ENCODE measurements at places on chromosomes 7 and 10.

- no peak for DNase-seq
Measured at GRCh38 chr10:7388602-7389001, 22.2 kb downstream of the SFMBT2 start.

- DNase-seq: peak; percentile 82
Measured at GRCh38 chr7:152464312-152465118, 28.7 kb upstream of the KMT2C start.

- DNase-seq: no peak
Measured at GRCh38 chr10:106355450-106355849, 809.1 kb downstream of the SORCS1 start.

DNA sequence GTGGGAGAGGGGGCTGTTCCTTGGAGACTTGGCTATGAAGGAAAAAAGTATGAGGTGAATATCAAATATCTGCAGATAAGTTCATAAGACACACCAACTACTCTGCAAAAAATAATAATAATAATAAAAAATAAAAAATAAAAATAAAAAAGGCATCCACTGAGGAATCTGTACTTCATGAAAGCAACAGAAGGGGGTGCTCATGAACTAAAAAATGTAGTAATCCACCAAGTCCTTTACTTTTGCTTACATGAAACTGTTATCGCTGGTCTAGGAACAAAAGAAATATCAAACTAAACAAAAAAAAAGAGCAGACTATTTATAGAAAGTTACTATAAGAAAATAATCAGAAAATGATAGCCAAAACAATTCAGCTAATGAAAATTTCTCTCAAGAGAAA, 579.0 kb downstream of the PHTF2 start:
- DNase-seq: no peak

- no peak for DNase-seq
Measured at GRCh38 chr10:70323697-70324338, 40.0 kb upstream of the NPFFR1 start.

GRCh38 chr10:135132-135600, at the start of gene ZMYND11:
ZMYND11 (plus strand) TSS chr10:135455; CDS start chr10:180013, 44,558 bp downstream.
- DNase-seq: peak; percentile 78

- DNase-seq: no peak
Measured at GRCh38 chr10:94640562-94640961, 43.0 kb upstream of the CYP2C18 start.

DNA sequence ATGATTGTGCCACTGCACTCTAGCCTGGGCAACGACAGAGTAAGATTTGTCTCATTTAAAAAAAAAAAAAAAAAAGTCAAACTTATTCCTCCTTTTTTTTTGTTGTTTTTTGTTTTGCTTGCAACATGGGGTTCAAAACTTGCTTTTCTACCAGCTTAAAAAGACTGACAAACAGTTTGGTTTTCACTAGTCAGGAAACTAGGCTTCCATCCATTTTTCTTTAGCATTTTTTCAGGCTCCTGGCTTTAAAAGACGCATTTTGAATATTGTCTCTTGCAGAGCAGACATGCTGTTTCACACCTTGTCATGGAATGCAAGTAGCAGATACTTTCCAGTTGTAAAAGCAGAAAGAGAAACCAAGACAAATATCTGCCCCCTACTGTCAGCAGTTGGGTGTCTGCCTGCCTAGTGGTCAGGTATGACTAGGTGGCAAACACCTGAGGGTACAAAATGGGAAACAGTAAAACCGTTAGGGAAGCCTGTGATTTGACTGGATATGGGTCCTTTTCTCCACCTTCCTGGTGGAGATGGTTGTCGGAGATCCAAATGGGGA, 139.9 kb downstream of the CCDC71L start:
- DNase-seq: no peak

GRCh38 chr7:26136831-26137230, 15.2 kb upstream of the NFE2L3 start:
- DNase-seq: no peak

DNA sequence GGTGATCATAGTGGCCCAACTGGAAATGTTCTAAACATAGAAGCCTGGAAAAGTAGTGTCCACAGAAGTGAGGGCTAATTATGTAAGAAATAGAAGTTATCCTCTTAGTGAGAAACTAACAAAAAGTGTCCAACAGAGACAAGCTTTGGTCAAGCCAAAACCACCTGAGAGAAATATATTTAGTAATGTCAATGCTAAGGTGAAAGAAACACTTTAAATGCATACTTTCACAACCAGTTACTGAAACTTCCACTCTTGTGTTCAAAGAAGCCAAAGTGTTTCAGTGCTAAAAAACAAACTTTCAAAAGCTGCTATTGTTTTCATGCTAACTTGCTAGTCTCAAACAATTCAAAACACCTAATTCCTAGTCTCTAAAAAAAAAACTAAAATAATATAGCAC, 18.1 kb downstream of the RAB11FIP2 start:
- no peak for DNase-seq

DNA sequence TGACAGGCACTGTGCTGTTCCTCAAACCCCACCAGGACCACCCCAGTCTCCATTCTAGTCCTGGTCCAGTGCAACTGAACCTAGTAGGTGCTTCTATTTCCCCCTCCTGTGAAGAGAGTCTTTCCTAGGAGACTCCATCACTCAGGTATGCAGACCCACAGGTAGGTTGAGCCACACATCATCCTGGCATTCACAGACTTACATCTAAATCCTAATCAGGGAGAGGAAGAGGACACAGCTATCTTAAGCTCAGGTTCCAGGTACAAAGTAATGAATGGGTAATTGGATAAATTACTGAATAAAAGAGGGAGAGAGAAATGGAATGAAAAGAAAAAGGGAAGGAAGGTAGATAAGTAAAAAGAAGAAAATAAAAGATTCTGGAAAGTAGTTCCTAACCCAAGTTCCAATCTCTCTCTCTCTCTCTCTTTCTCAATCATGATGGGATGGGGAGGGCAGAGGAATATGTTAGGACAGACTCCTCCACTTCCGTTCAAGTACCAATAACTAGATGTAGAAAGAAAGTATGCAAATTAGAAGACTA, 139.8 kb upstream of the NAMPT start:
- DNase-seq: no peak

DNA sequence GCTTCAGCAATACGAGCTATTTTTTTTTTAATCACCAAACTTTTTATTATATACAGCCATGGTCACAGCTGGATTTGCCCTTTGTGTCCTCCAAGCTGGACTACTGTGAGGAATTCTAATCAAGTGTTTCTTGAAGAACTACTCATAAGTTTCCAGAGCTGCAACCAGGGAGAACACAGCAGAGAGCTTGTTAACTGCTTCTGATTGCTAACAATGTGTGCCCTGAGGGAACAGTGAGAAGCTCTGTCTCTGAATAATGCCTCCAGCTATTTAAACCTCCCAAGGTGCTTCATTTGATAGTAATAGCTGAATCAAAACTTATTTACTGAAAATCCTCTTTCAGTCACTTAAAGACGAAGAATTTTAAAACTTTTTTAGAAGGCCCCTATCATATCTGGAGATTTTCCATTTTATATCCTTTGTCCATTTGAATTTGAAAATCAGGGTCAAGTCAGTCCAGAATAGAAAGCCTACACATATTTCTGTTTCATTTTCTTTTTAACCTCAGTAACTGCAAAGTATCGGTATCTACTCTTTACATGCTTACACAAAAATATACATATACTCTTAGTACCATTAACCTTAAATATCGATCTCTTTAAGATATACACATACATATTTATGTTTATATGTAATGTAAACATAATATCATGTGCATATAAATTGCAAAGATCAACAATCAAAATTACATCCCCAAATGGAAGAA, 1024.2 kb downstream of the GRM8 start:
- DNase-seq: no peak

GRCh38 chr7:158996214-158997109, 140.1 kb downstream of the DYNC2I1 start:
- DNase-seq: no peak

- no peak for DNase-seq
Measured at GRCh38 chr7:30133736-30134610, 813 bp upstream of the MTURN start.

- DNase-seq: no peak
Measured at GRCh38 chr7:71235253-71235652, 103.3 kb downstream of the GALNT17 start.

DNA sequence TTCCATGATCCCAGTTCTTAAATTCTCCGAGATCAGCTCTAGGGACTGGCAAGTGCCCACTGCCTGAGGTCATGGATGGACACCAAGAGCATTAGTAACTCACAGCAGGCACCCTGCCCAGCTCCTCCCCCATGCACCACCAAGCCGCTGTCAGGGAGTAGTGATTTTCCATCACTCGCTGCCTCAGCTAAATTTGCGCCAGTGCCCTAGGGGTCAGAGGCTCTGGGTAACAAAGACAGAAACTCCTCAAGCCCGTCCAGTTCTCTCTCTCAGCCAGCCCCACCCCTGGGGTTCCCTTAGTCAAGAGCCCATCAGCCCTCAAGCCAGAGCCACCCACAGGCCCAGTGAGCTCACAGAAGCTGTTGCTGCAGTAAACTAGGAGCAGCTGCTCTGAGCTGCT, 30.0 kb downstream of the PAX2 start:
- no peak for DNase-seq

DNA sequence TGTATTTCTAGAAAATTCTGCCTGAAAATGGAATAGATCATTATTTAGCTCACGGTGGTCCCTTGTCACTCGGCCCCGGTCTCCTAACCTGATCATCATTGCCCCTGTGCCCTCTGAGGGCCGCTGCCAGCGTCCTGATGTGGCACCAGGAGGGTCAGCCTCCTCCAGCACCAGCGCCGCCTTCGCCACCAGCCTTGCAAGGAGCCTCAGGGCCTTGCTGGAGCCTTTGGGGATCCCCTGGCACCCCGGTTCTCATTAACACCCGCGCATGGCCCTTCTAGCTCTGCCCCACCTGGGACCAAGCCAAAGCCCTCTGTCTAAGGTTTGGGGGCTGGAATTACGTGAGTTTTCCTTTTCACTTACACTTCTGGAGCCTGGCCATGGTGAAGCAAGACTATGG, 282.5 kb upstream of the ADARB2 start:
- no peak for DNase-seq

- no peak for DNase-seq
Measured at GRCh38 chr10:5862360-5862961, 27.2 kb downstream of the ANKRD16 start.

DNA sequence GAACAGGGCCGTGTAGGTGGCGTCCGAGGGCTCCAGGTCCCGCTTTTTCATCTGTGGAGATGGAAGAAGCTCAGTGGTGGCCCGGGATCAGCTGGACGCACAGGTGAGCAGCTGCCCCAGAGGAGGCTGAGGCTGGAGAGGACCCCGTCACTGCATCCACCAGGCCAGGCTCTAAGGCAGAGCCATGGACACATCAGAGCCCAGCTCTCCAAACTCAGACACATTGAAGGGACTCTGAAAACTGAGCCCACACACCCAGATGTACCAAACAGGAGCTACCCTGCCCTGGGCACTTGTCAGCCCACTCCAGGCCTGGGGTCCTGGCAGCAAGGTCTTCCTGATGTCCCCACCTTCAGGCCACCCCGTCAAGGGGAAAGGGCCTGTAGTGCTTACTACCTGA, 8.8 kb downstream of the PTCD1 start:
- DNase-seq: no peak

- DNase-seq: no peak
Measured at GRCh38 chr7:146411975-146412374, 295.4 kb downstream of the CNTNAP2 start.

DNA sequence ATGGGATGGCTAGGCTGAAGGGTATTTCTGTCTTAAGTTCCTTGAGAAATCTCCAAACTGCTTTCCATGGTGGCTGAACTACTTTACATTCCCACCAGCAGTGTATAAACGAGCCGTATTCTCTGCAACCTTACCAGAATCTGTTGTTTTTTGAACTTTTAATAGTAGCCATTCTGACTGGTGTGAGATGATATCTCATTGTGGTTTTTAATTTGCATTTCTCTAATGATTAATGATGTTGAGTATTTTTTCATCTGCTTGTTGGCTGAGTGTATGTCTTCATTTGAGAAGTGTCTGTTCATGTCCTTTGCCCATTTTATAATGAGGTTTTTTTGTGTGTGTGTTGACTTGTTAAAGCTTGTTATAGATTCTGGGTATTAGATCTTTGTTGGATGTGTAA, 226.8 kb upstream of the IGFBP3 start:
- no peak for DNase-seq

- DNase-seq: no peak
Measured at GRCh38 chr10:108250936-108251620, 1086.6 kb upstream of the SORCS1 start.

- DNase-seq: no peak
Measured at GRCh38 chr7:134739362-134739761, 40.1 kb upstream of the CALD1 start.

DNA sequence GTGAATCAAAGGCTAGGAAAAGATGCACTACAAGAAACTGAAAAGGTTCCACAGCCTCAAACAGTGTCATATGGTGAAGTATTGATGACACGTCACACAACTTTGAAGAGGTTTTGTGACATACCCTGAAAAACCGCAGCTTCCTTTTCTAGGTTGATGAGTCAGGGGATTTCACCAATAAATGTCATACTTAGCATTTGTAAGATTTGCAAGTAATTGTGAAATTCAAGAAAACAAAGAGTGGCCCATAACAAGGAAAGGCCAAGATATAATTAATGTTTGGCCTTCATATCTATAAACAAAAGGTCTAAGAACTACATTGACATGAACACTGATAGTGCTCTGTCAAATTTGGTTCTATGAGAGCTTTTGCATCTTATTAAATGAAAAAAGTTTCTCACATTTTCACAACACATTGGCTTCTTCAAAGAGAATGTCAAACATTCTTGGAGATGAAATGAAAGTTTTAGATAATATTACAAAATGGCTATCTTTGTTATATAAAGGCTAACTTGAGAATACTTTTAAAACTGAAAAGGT, 62.0 kb upstream of the NAMPT start:
- no peak for DNase-seq

- DNase-seq: no peak
Measured at GRCh38 chr10:51325649-51326048, 251.4 kb downstream of the PRKG1 start.

DNA sequence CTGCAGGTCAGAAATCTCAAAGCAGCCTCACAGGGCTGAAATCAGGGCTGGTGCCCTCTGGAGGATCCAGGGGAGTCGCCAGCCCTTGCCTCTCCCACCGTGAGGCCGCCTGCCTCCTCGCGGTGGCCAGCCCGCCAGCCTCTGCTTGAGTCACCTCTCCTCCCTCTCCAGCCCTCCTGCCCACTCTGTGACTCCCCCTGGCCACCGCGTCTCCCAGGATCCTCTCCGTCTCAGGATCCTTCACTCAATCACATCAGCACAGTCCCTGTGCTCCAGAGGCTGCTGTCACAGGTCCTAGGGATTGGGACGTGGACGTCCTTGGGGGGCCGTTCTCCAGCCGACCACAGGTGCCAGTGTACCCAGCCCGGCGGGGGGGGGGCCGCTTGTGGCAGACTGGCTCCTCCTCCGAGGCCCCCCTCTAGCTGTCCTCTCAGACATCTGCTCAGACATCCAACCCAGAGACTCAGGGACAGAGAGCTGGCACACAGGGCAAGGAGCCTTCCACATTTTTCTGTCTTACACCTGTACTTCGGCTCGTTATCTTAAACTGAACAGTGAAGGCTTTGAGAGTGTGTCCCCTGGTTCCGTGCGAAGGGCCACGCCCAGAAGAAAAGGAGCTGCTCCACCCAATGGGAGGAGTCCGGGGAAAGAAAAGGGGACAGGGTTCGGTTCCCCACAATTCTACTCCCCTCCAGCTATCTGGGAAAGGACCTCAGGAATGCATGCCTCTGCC, 9.4 kb upstream of the PPP2R2D start:
- no peak for DNase-seq

- no peak for DNase-seq
Measured at GRCh38 chr10:15052121-15052520, 8.4 kb downstream of the OLAH start.

All from Peyer's patch (tissue), 4 donors.